Activated CD4-positive, alpha-beta T cell treated with anti-CD3 and anti-CD28 coated beads, Interleukin-10, Interleukin-2, amounts not matched to agents 100 ng/mL and 50 ng/mL, durations not matched to agents 16 hours and 8 hours (primary cell): ENCODE measurements at places on chromosomes 6 and 20.

- no peak for DNase-seq
Measured at GRCh38 chr20:54451171-54451570, 24.2 kb upstream of the DOK5 start.

GRCh38 chr6:68967549-68968300 lies 332.6 kb downstream of the ADGRB3 start:
- DNase-seq, result peak; percentile 66

DNA sequence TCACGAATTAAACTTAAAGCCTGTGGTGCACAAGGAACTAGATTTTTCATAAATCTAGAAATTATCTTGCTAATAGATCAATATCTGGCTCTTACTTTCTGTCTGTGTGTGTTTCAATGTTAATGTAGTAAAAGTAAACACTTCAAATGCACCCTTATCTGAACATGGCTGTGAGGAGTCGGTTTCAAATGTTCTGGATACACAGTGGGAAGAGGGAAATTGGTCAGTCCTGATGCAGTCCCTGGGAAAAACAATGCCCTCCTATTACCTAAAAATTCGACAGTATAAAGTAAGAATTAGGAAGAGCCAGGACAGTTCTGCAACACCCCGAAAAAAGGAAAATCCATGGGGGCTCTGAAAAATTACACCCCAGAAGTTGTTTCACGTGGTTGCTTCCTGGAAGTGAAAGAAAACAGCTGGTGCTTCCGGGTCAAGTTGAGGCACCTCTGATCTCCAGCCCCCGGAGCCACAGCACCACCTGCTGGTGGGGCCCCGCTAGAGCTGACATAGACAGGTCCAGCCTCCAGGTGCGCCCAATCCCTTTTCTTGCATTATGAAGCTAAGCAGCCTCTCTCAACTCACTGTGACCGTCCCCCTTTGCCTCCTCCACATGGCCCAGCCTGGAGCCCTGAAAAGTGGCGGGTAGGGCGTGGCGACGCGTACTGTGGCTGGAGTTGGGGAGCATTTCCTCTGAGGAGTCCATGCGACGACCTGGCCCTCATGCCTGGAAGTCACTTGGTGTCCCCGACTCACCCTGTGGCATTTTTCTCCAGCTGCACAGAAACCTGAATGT lies 8.3 kb downstream of the SEMG2 start:
- DNase-seq, result peak; percentile 69

- peak; percentile 23 for DNase-seq
Measured at GRCh38 chr6:159169557-159170332, 545 bp downstream of the FNDC1 start.

- no peak for DNase-seq
Measured at GRCh38 chr20:12203981-12204380, 286.3 kb downstream of the BTBD3 start.

DNA sequence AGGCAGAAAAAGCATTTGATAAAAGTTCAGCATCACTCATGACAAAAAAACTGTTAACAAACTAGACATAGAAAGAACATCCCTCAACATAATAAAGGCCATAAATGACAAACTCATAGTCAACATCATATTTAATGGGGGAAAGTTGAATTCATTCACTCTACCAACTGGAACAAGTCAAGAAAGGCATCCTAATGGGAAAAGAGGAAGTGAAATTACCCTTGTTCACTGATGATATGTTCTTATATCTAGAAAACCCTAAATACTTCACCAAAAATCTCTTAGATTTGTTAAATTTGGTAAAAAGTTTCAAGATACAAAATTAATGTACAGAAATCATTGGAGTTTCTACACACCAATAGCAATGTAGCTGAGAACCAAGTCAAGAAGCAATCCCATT lies 48.9 kb downstream of the GGTLC1 start:
- no peak for DNase-seq

DNA sequence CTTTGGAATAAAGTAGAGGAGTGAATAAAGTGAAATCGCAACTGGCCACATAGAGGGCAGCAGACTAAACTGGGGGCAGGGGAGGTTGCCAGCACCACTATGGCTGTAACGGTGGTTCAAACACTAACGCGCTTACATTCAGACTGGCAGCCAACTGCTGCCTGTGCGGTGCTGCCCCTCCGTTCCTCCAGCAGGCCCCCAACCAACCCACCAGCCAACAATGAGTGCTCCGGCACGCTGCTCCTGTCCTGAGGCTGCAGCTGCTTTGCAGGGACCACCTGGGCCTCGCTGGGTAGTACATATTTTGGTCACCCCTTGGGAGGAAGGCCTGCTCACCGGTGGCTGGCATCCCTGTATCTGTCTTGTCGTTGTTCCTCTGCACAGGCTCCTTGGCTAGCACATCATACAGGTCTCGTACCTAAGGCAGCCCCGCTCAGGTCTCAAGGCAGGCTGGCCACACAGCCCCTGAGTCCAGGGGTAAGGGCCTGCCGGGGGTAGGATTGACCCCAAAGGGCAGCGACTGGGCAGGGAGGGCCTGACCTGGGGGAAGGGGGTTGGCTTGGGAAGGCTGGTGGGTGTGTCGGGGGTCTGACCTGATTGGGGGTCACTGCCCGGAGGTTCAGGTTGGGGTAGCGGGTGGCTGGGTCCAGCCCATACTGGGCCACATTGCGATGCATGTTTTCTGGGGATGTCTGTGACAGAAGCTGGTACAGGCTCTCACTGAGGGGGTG lies 6.3 kb downstream of the MICAL1 start:
- no peak for DNase-seq

- DNase-seq, result no peak
Measured at GRCh38 chr20:47740121-47740861, 45.0 kb downstream of the SULF2 start.

DNA sequence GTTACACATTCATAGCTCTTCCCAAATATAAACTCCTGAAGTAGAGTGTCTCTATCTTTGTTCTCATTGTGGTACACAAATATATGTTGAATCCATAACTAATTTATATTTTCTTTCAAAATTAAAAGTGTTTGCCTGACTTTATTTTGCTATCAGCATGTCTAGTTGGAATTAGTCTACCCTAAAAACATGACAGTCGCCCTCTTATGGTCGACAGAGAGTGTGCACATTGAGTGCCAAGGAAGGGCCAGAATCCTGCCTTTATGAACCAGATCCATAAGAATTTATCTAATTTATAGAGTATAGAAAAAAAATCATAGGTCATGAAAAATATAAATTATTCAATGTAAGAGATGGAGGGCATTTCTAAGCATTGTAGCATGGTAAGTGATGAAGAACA lies 12.3 kb upstream of the DEFB112 start:
- DNase-seq, result no peak

GRCh38 chr20:5781798-5782750 lies 31.9 kb downstream of the SHLD1 start:
- DNase-seq, result no peak

- no peak for DNase-seq
Measured at GRCh38 chr6:54481091-54481490, 172.8 kb downstream of the TINAG start.

GRCh38 chr20:62215020-62215990 lies 4.8 kb downstream of the HRH3 start:
- DNase-seq, result no peak

GRCh38 chr20:54126806-54127655 lies 46.8 kb downstream of the CYP24A1 start:
- no peak for DNase-seq

DNA sequence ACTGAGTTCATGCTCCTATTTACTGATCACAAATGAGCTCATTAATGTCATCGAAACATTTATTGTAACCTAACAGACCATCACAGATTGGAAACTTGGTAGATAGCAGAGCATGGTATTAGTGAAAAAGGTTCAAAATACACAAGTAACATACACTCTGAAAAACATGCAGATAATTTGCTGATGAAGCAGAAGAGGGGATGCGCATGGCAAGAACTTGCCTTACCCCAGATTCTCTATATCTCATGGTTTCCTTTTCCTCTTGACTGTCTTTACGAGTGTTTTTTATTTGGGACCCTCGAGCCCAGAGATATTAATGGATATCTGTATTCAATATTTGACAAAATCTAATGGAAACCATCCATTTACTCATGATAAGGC lies 37.6 kb downstream of the QRSL1 start:
- no peak for DNase-seq

- DNase-seq, result no peak
Measured at GRCh38 chr6:100105919-100106529, 112.0 kb upstream of the MCHR2 start.

DNA sequence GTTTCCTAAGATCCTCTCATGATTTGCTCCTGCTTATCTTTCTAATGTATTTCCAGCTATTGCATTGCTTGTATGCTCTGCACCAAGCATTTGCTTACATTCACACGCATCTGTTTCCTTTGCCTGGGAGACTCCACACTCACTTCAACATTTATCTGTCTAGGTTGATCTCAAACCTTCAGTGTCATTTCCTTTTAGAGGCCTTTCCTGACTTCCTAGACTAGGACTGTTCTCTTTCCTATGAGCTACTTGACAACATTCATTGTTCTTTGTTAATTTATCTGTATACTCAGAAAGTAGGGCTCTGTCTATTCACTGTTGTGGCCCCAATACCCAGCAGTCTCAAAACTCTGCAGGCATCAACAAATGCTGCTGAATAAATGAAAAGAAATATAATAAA lies 84.4 kb downstream of the WASF1 start:
- DNase-seq, result no peak

DNA sequence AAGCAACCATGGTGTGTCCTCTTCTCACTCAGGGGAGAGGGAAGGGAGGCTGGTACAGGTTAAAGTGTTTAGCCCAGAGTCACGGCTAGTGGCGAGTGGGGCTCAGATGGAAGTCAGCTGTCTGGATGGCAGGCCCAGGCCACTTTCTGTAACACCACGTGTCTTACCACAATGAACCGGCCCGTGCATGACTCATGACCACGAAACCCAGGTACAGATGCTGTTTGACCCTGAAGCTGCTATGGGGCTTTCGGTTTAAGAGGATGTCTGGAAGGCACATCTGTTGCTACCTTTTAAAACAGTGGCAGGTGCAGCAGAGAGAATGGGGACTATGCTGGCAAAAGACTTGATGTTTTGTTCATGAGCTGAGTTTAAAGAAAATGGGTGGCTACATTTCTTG lies 36.5 kb upstream of the MPC1 start:
- peak; percentile 84 for DNase-seq

- no peak for DNase-seq
Measured at GRCh38 chr6:124995645-124996325, 33.5 kb downstream of the RNF217 start.

DNA sequence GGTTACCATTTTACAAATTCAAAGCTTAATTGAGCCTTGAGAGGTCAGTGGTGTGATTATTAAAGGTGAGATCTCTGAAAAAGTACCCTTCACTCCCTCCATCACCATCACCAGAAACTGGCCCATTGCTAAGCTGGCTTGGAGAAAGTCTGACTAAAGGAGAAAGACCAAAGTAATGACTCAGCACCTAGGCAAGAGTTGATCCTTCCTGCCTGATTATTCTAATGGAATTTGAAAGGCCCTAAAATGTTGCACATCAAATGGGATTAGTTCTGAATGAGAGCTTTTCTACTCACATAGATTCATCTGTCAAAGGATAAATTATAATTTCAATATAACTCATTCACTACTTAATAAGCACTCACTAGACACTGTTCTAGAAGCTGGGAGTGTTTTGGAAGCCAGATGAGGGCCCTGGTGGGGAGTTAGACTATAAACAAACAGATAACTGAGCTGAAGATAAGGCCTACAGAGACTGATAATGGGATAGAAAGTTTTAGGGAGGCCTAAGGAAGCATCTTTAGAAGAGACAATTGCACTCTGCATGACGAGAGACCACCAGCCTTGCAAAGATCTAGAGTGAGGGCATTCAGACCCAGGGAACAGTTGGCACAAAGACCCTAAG lies 366.7 kb downstream of the SYNE1 start:
- peak; percentile 21 for DNase-seq

GRCh38 chr6:26031151-26031594 lies 56.1 kb upstream of the HFE start:
- DNase-seq, result no peak

- DNase-seq, result no peak
Measured at GRCh38 chr20:63100926-63101699, 94.3 kb upstream of the BHLHE23 start.

GRCh38 chr6:43981363-43981990 lies 145.8 kb downstream of the MRPL14 start:
- no peak for DNase-seq

- DNase-seq, result no peak
Measured at GRCh38 chr20:46089167-46089416, 670 bp downstream of the NCOA5 start.

DNA sequence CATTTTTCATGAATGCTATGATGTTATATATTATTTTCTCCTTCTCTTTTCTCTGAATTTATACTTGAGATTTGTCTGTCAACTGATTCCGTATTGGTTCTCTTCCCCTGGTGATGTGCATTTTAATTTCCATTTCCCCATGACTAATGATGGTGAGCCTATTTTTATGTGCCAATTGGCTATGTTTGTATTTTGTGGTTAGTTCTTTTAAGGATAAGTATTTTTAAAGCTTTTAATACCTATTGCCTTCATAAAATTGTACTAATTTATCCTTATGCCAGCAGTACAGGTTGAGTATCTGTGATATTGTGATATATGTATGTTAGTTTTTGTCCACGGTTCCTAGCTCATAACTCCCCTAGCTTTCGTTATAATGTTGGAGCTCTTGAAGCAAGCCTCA lies 2.8 kb downstream of the POLH start:
- DNase-seq, result no peak

DNA sequence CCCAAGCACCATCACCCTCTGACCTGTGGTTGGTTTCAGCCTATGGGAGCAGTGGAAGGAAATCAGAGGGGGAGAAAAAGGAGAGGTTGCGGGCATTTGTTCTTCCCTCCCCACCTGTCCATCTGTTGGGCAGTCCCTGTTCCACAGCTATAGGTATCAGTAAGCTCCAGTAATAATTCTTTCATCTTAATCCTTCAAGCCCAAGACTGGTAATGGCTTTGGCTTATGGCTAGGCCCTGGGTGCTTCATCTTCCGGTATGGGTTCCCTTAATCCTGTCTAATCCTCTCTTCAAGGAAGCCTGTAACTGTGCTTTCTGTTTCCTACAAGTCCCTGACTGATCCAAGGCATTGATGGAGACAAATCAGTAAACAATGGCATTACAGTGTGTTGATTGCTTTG lies 42.2 kb upstream of the STK35 start:
- DNase-seq, result no peak

DNA sequence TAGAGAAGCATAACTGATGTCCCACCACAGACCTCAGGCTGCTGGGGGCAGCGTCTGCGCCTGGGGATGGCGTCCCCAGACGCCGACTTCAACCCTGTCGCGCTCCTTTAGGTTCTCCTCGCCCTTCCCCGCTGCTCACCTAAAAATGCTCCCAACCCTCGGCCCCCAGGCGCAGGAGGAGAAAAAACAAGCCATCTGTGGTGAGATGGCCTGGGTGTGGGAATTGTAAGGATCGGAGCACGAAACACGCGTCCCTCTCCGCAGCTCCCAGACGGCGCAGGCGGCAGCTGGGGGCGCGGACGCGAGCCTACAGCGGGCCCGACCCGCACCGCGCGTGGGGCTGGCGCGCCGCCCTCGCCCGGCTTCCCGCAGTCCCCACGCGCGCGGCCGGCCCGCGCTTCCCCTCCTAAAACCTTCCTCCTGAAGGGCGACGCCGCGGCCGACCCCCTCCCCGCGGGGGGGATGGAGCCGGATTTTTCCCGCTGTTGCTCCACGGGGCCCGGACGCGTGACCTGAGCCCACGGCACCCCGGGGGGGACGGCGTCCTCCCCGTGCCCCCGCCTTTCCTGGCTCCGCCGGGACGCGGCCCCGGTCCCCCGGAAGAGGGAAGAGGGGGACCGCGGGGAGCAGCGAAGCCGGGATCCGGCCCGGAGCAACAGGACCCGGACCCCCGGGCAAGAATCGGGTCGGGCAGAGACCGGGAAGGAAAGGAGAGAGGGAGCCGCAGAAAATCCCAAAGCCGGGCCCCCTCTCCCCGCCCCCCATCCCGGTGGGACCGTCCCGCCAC lies 611 bp downstream of the EPB41L2 start:
- DNase-seq, result peak; percentile 9
